ENCODE measurements at places on chromosomes 2 and 18.

DNA sequence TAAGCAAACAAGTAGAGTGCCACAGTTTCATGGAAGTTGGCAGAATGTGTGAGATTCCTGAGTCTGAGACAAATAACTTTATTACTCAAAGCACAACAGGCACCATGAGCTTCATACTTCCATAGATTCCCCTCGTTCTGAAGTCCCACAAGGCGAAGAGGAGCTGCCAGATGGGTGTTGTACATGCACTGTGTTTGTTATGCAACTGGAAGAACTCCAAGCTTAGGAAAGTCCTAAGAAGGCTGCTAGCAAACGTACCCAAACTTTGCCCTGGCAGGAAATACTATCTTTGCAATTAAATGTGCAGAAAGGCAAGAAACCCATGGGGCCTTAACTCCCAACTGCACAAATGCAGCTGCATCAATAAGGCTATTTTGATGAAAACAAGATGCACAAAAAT is 1.6 kb upstream of the GCA start:
- no peak for DNase-seq

- DNase-seq: no peak
Measured at GRCh38 chr2:75703589-75704287, 7.0 kb downstream of the GCFC2 start.

GRCh38 chr2:39816428-39816827 is 37.4 kb upstream of the THUMPD2 start:
- DNase-seq: no peak

- DNase-seq: no peak
Measured at GRCh38 chr18:45121146-45121545, 440.5 kb downstream of the SETBP1 start.

DNA sequence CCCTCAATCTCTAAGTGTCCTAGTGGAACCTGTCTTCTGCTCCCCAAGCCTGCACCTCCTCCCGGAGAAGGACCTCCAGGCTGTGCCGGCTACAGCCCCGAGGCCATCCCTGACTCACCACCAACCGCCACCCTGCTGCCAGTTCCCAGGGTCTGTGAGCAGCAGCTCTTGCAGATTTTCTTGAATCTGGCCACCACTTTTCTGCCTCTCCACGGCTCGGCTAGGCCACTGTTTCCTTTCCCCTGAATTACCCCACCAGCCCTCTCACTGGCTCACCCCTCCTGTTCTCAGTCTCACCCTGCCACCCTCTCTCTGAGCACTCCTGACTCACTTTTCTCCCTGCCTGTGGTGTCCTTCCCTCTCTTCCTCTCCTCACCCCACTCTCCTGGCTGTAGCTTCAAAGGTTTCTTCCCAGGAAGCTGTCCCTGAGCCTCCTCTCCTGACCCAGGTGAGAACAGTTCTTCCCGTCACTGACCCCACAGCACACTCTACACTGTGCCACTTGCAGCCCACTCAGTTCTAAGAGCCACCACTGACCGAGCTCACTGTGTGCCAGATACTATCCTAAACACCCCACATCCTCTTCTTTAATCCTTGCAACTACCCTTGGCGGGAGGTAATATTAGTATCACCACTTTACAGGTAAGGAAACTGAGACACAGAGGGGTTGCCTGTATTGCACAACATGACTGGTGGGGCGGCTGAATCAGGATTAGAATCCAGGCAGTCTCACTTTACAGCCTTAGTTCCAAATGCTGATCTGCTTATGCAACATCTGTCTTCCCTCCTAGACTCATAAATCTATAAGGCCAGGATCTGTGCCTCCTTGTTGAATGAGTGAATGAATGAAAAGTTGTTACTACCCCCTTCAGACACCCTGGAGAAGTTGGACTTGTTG is 111.6 kb downstream of the SMAD7 start:
- no peak for DNase-seq

- no peak for DNase-seq
Measured at GRCh38 chr18:13019301-13019700, 28.1 kb downstream of the CEP192 start.

DNA sequence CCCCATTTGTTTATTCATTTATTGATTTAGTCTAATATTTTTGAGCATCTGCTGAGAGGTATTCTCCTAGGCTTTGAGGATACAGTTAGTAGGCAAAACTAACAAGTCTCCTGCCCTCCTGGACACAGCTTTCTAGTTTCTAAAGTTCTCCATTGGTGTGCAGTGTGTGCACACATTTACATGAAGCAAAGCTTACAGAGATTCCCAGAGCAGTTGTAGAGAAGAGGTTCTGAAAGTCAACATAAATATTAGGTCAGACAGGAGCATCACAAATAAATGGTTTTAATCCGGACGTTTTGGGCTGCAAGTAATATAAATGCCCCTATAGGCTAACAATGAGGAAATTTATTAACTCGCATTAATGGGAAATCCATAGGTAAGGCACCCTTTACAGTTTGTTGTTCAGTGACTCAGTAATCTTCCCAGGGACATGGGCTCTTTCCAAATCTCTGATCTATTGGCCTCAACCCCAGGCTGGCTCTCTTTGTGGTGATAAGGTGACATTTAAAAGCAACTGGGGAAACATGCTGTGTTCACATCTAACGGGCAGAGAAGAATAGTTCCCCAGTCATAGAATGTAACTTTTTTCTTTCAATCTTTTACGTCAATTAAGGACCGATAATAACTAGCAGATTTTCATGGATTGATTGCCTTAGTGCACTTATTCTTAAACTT is 407.2 kb downstream of the PTPRM start:
- DNase-seq: no peak

DNA sequence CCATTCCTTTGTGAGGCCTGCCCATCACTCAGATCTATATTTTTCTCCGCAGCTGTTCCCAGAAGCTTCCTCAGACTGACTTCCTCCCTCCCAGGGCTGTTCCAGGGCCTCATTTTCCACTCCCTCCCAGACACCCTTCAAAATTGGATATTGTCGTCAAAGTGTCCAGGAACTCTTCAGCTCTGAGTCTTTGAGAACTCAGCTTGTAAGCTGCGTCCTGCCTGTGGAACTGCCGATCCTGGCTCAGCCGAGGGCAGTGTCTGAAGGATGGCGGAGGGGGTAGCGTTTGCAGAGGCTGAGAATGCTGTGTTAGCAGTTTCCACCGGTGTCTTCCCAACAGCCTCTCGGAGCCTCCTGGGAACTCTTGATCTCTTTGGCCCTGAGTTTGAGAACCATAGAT is 27.1 kb downstream of the NCK2 start:
- no peak for DNase-seq

- peak; percentile 50 for DNase-seq
Measured at GRCh38 chr18:76619261-76619620, 124.2 kb upstream of the ZNF516 start.

- DNase-seq: no peak
Measured at GRCh38 chr2:198890490-198890889, 567.2 kb downstream of the SATB2 start.

GRCh38 chr2:7403092-7403775 is 486.0 kb downstream of the RNF144A start:
- no peak for DNase-seq

GRCh38 chr18:58674863-58675472 is 3.7 kb downstream of the MALT1 start:
- no peak for DNase-seq

GRCh38 chr2:30026091-30027055 is 105.0 kb upstream of the ALK start:
- DNase-seq: no peak

GRCh38 chr2:234178330-234179030 is 128.0 kb downstream of the SPP2 start:
- no peak for DNase-seq

DNA sequence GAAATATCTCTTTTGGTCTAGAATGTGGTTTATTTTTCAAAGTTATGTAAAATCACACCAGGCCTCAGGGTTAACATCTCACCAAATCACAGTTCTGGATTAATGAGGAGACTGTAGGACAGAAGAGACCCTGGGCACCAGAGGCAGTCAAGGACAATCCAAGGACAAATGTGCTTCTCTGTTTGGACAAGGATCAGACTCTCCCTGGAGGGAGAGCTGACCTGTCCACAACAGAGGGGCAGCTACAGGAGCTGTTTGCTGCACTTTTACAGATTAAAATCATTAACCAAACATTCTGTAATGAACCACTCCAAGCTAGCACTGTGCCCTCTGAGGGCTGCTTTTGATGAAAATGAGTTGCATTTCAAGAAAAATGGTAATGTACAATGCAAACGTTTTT is 690.6 kb upstream of the SLC8A1 start:
- no peak for DNase-seq

DNA sequence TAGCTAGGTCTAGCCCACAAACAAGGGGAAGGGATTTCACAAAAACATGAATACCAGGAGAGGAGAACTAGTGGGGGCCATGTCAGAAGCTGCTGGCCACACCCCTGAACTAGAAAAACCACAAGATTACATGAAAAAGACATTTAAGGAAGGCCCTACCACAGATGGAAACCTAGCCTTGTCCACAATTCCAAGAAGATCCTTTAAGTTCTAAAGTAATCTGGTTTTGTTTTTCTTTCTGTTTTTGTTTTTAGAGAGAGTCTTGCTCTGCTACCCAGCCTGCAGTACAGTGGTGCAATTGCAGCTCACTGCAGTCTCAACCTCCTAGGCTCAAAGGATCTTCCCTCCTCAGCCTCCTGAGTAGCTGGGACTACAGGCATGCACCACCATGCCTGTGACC is 34.2 kb upstream of the CAB39 start:
- DNase-seq: no peak

- no peak for DNase-seq
Measured at GRCh38 chr2:23828256-23828980, 98.5 kb downstream of the ATAD2B start.

DNA sequence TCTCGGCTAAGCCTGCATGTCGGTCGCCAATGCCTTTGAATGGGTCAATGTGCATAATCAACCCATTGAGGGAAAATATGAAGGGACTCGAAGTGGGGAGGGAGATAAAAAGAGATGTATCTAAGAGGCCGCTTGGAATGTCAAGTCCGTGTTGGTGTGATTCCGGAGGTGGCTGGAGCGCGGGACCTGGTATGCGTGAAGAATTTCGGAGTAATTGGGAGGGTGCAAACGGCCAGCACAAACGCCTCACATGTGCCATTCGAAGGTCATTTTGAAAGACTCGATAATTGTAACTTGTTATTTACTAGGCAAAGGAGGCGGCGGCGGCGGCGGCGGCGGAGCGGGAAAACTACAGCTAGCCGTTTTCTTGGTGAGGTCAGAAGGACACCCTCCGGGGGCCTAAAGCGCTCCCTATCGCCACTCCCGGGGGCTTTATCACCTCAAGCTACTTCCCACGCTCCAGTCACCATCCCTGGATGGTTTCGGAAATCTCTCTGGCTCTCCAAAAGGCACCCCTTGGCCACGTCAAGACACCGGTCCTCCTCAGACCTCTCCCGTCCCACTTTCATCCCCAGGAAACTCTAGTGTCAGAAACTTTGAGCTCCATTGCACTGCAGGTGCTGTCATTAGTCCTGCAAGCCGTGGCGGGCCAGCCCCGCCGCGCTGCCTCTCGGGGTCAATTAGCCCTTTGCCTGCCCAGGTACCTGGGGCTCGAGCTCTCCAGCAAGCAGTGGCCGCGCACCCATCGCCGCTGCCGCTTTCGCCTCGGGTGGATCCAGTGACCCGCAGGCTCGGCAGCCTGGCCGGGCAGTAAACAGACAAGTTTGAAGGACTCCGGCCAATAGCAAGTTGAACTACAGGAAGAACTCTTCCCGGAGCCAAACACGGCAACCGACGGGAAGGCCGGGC is 1.5 kb downstream of the ERBB4 start:
- no peak for DNase-seq

DNA sequence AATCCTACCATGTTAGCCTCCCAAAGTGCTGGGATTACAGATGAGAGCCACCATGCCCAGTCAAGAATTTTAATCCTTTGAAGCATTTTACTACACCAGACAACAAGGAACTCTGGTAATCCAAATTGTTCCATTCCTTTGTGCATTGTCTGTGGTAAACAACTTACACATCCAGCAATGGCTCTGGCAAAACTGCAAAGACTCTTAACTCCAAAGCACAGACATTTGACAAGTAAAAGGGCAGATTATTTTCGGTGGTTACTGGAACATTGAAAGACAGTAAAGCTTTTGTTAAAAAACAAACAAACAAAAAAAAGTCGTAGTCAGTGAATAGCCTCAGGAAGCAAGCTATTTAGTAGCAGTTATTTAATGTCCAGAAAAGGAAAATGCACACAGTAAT is 33.2 kb upstream of the RMND5A start:
- DNase-seq: no peak

DNA sequence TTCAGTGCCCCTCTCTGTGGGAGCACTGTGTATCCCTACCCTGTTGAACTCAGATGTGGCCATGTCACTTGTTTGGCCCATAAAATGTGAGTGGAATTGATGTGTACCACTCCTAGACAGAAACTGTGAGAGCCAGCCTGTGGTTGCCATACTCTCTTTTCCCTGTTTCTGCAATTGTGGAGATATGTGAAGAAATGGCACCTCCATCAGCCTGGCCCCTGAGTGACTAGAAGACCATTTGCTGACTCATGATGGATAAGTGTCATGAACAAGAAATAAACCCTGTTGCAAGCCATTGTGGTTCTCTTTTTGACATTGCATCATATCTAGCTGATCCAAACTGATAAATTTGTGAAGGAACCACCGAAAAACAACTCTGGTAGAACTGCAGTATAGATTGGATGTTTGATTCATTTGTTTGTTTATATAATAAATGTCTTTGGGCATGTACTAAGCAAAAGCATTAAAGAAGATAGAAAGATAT is 214.5 kb upstream of the FBXO11 start:
- no peak for DNase-seq

- no peak for DNase-seq
Measured at GRCh38 chr2:67459761-67460160, 62.6 kb downstream of the ETAA1 start.

DNA sequence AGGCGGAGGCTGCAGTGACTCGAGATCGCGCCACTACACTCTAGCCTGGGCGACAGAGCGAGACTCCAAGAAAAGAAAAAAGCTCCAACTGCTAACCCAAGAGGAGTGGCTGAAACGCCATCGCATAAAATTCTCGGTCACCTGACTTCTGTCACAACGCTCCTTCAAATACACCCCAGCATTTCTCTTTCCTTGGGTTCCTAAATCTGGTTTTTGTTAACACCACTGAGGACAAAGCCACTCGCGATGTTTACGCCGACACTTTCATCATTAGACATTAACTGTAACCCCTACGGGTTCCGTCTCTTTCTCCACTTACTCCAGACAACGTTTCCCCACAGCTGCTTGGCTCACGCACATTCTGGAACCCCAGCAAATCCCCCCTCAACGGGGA is 679 bp downstream of the CLK1 start:
- DNase-seq: no peak

GRCh38 chr2:80969900-80970299 is 665.3 kb upstream of the LRRTM1 start:
- DNase-seq: no peak

DNA sequence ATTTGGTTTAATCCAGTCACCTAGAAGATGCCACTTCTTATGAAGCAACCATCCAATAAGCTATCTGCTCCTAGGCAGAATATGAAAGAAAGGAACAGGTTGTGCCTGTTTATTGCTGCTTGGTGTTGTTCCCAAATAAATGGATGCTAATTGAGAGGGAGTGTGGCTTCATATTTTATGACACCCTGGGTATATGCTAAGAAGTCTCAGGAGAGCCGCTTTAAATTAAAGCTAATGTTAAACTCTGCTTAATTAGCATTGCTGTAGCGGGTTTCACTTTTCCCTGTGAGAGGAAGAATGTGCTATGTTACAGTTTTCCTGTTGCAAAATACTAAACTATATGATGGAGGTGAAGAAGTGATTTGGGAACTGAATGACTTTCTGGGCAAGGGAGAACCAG is 48.7 kb upstream of the TANK start:
- DNase-seq: no peak

- no peak for DNase-seq
Measured at GRCh38 chr2:110113961-110114591, 1.5 kb downstream of the MALL start.

GRCh38 chr2:215811003-215811402 is 202.3 kb downstream of the MREG start:
- DNase-seq: no peak
